KG1 (cell line): ENCODE measurements at places on chromosomes 11 and 22.

GRCh38 chr22:27134315-27134701 is 476.9 kb downstream of the MIAT start:
- DNase-seq = no peak

DNA sequence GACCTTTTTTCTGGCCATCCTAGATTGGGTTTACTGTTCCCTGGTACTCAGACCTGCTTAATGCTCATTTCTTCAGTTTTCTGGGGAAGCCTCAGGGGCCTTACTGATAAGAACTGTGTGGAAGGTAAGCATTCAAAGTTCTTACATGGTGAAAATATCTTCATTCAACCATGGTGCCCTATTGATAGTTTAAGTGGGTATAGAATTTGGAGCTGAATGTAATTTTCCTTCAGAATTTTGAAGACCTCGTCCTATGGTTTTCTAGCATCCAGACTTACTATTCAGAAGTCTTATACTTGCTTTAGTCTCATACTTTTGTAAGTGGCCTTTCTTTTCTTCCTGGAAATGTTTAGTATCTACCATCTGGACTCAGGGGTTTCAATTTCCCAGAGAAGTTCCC is 75.7 kb downstream of the CDKN1C start:
- no peak for DNase-seq

GRCh38 chr11:68798221-68798813 is 43.4 kb downstream of the CPT1A start:
- DNase-seq = no peak

GRCh38 chr11:68120273-68121066 is 718 bp downstream of the CHKA start:
- no peak for DNase-seq

DNA sequence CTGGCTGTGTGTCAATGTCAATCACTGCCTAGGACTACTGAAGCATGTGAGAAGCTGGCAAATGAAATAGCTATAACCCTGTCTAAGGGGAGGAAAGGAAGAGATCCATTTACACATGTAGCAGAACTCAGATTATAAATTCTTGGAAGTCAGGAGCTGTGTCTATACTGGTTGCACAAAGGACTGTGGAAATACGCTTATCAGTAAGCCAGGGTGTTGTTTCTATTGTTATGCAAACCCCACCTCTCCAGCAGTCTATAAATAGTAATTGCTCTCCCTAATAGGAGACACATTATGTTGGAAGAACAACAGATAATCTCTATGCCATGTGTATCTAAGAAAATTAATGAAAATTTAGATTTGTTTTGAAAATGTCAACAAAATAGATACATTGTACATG is 693.4 kb upstream of the CCDC90B start:
- DNase-seq = no peak

GRCh38 chr22:29459773-29460172 is 20.2 kb upstream of the NEFH start:
- no peak for DNase-seq
